ENCODE measurements at places on chromosomes 7 and 10. TPM values are rescaled to one million over a fixed set of nuclear protein-coding genes. Genes with fewer than 3 reads are reported as not detected.

DNA sequence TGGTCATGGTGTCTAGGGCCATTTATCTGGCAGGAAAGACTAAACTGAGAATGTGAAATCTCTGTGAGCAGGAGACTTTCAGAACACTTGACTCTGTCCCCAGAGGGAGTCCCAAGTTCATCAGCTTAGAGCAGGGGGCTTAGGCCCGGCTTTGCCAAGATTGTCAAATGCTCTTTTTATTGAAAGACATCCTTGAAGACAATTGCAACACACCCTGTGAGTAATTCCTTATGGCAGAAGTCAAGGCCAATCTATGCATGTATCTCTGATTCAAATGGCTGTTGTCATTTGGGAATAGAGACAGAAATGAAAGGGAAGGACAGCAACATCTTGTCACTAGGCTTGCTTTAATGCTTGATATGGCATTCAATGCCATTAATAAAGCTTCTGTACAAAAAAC lies 33.7 kb downstream of the BAMBI start:
- no peak for DNase-seq

GRCh38 chr7:38215115-38215514 lies 37.1 kb downstream of the STARD3NL start:
- no peak for DNase-seq

- no peak for DNase-seq
Observed at GRCh38 chr7:42928754-42929153, 3.2 kb downstream of the PSMA2 start.

Gene FOXI2
- not detected for total RNA-seq

Data from frontal cortex (tissue), 4 donors.